ENCODE measurements at places on chromosomes 3 and 15.
A peak's percentile ranks its signal among the peaks of the same experiment; 100 is the strongest.

- no peak for DNase-seq
These were observed 12.5 kb downstream of the DOCK3 start for GRCh38 chr3:50687127-50687751.

DNA sequence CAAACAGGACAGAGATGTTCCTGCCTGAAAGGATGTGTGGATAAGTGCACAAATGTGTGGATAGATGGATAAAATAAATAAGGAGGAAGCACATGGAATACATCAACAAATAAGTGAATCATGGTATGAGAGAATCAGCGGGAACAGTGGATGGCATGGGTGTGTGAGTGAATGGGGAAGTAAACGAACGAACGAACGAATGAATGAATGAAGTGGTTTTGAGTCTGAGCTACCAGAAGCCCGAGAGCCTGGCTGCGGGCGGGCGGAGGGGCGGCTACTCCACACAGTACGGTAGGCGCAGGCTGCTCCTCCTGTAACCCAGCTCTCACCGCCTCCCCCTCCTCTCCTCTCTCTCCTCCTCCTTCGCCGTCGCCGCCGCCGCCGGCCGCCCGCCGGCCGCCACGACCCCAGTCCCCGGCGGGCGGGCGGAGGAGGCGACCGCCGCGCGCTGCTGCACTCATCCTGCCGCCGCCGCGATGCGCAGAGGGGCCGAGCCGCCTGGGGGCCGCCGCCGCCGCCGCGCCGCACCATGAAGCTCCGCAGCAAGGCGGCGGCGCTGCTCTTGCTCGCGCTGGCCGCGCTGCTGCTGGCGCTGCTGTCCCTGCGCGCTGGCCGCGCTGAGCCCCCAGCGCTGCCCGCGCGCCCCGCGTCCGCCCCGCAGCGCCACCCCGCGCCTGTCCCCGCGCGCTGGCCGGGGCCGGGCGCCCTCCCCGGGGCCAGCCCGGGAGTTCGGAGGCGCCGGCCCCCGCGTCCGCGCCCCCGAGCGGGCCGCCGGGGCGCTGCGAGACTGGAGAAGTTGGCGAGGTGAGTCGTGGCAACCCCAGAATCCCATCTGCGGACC lies at the start of gene GXYLT2:
Gene GXYLT2, plus strand, starts transcription at position 342 of the 841 bp plus-strand sequence. Its CDS starts 188 bp downstream, at position 530.
- peak; percentile 3 for DNase-seq

- DNase-seq, result no peak
These were observed 28.1 kb upstream of the CNBP start for GRCh38 chr3:129211772-129212171.

GRCh38 chr3:62990704-62991413 lies 115.6 kb upstream of the CADPS start:
- DNase-seq, result no peak

- DNase-seq, result no peak
These were observed 72.8 kb downstream of the KLF15 start for GRCh38 chr3:126284258-126284904.

DNA sequence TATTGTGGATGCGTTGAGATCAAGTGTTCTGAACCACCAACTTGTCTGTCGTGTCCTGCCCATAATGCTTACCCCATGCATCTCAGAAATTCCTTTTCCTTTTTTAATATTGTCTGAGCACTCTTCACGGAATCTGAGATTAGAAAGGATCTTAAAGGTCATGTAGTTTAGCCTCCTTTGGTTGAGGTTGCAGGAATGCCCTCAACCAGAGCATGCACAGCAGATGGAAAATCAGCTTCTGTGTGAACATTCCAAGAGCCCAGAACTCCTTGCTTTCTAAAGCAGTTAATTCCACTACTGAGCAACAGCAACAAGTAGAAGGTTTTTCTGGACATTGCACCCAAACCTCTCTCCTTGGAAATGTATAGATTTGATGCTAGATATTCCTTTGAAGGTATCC lies 153.7 kb downstream of the TPRG1 start:
- no peak for DNase-seq

DNA sequence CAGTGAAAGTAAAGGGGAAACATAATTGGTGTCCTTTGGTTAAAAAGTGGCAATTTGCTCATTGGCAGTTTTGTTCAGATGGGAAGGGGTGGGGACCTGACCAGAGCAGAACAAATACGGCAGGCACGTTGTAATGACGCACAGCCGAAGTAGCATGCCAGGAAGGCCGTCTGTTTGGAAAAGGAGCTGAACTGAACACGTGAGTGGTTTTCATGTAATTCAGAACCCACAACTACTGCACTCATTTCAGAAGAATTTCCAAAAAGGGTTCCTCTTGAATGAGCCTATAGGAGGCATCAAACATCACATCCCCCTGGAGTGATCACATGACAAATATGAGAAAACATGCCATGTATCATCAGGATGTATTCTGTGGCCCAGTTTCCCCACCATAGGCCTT lies 42.9 kb upstream of the LMCD1 start:
- DNase-seq, result no peak

- DNase-seq, result no peak
These were observed 12.0 kb downstream of the CSPG5 start for GRCh38 chr3:47566667-47567066.

DNA sequence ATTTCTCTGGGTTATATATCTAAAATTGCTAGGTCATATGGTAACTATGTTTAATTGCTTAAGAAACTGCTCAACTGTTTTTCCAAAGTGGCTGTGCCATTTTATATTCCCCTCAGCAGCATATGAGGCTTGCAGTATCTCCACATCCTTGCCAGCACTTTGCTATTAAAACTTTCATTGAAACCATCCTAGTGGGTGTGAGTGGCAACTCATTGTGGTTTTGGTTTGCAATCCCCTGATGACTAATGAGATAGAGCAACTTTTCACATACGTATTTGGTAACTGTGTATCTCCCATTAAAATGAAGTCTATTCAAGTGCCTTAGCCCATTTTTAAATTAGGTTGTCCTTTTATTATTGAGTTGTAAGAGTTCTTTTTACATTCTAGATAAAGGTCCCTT lies 17.3 kb downstream of the KPNA1 start:
- no peak for DNase-seq

DNA sequence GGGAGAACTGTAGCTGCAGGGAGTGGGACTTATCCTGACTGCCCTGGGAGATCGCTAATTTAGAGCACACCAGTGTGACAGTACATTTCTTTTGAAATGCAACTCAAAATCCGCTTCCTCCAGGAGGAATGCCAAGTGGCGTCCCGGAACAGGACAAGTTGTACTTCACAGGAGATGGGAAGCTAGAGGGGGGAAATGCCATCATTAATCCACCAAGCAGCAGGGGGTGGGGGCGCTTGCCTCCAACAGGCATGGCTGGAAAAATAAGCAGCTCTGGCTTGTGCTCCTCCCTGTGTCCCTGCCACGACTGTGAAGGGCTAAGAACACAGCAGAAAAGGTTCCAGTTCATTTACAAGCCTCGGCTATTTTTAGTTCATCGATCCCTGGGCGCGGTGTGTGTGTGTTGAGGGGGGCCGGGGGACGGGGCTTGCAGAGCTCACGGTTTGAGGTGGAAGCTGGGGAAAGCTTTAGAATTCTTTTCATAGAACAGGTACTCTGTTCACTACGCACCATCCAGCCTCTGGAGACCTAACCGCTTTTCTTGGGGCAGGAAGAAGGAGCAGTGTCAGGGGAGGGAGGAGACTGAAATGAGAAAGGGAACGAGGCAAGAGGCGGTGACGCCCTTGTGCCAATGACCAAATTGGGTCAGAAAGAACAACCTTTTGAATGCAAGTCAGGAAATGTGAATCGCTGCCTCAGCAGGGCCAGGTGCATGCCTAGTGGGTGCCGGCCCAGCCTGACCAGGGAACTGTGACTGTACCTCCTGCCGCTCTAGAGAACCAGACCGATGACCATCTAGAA lies 51.8 kb upstream of the DGKG start:
- no peak for DNase-seq

DNA sequence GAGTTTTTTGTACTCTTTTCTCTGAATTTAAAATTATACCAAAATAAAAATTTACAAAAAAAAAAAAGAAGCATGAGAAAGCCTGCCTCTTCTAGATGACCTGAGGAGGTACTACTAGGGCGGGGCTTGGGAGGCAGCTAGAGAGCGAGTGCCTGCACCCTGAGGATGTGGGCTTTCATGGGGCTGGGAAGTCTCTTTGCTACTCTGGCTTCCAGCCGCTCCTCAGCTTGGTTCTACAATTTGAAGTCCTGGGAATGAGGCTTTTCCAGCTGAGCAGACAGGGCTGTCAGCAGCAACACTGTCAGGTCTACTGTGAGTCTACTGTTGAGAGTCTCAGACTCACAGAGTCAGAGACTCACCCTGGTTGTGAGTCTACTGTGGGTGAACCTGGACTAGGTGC lies 8.2 kb upstream of the PSTPIP1 start:
- DNase-seq, result no peak

GRCh38 chr3:182115328-182116015 lies 403.7 kb downstream of the SOX2 start:
- no peak for DNase-seq

- DNase-seq, result no peak
These were observed 45.6 kb downstream of the GATM start for GRCh38 chr15:45332694-45333093.

DNA sequence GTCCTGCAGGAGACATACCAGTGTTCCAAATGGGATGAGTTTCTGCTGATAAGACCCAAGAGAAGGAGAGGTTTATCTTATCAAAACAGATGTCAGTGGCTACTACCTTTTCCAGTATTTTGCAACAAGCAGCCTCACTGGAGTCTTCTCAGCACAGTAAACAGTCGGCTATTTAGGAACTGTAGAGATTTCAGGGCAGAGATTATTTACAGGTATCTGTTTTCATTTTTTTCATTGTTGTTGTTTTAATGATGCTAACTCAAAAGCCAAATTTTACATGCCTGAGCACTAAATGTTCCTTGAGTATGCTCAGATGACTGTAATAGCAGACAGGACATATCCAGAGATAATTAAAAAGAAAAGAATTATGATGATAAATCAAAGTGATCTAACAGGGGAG lies 252.1 kb downstream of the EPHA6 start:
- DNase-seq, result no peak

DNA sequence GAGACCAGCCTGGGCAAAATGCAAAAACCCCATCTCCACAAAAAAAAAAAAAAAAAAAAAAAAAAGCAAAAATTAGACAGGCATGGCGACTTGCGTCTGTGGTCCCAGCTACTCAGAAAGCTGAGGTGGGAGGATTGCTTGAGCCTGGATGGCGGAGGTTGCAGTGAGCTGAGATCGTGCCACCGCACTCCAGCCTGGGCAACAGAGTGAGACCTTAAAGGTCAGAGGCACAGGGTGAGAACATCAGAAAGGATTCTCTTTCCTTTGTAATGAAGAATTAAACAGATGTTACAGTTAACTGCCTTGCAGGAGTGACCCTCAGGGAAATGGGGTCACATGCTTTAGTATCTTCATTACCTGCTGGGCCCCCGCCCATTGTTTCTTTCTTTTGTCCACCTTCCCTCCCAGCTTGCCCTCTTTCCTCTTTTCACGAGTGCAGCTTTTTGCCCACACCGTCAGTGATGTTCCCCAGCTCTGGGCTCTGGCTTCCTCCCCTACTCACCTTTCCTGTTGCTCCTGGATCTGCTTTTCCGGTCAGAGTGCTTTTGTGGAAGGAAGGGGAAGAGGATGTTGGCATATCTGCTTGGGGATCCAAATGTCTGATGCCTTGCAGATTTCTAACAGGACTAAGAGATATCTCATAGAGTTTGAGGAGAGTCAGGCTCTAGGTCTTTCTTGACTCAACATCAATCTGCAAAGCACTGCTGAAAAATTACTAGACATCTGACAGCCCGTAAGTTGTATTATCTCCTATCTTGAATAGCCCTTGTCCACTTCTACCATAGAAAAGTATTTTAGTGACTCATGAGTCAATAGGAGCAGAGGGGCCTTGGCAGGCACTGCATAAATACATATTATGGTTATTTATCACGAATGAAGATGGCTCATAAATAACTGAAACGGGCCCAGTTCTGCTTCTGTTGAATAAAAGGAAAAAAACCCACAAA lies 35.6 kb upstream of the NDUFB4 start:
- no peak for DNase-seq

GRCh38 chr15:40279437-40280141 lies 3.3 kb downstream of the ANKRD63 start:
- peak; percentile 50 for DNase-seq

GRCh38 chr15:31487811-31488436 lies 161.3 kb downstream of the KLF13 start:
- no peak for DNase-seq

GRCh38 chr3:37531066-37531720 lies 330.5 kb upstream of the CTDSPL start:
- no peak for DNase-seq

- no peak for DNase-seq
These were observed 11.8 kb upstream of the PLXND1 start for GRCh38 chr3:129618186-129618820.

DNA sequence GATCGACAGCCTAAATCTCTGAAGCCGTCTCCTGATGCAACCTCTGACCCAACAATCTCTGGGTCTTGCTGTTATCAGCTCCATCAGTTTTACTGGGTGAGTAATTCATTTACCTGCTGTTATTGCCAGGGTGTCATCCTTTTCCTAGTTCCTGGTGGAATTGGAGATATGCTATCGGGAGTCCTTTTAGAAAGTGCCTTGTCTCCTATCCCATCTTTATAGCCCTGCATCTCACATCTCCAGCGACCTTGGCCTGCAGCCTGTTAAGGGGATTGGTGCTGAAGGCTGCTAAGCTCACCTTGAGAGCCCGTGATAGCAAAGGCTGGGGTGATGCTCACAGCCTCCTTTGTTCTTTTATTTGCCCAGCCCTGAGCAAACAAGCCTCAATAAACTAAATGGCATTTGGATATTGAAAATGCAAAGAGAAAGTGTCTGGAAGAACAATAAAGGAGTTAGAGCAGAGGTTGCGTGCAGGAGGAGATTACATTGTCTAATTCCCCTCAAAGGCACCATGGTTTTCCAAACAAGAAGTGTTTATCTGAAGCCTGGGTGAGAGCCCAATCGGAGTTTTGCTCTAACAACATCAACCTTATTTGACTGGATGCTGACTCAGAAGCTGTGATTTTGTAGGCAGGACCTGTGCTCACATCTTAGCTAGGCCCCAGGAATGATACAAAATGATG lies 101.8 kb downstream of the RPLP1 start:
- no peak for DNase-seq

DNA sequence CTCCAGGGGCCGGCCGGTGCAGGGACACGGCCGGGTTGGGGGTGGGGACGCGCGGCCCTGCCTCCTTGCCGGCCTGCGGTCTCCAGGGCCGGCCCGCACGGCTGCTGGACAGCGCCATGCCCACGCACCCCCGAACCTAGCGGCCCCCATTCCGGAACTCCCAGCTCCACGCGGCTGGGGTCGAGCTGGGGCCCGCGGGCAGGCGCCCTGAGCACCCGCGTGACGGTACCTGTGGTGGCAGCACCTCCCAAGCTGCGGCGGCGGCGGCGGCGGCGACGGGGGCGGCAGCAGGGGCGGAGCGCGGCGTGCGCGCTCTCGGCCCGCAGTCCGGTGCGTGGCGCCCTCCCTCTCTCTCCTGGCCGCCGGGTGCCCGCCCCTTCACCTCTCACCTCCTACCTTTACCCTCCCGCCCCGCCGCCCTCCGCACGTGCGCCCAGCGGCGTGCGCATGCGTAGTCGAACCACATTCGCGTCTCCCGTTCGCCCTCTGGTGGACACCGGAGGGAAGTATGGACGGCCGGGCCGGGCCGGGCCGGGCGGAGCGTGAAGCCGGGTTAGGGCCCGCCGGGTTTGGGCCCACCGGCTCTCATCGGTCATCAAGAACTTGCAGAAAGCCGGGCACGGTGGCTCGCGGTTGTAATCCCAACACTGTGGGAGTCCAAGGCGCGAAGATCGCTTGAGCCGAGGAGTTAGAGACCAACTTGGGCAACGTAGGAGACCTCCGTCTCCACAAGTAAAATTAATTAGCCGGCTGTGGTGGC lies at the start of gene SCAP:
Gene SCAP, minus strand, starts transcription at position 372 of the 760 bp plus-strand sequence. CDS start 32,948 bp downstream, outside the sequence.
- peak; percentile 96 for DNase-seq

Data from activated CD4-positive, alpha-beta T cell treated with anti-CD3 and anti-CD28 coated beads, Interleukin-2, amount 50 U/mL, for 24 hours (primary cell).